ENCODE measurements at places on chromosomes 7 and 10. TPM values are rescaled to one million over a fixed set of nuclear protein-coding genes. Genes with fewer than 3 reads are reported as not detected.

Gene C10orf105
- total RNA-seq, result not detected

Gene FAM200A
- 6.3 TPM for total RNA-seq

Gene CDK5
- total RNA-seq, result 22.6 TPM

Gene TRIL
- 0.45 TPM for total RNA-seq

Gene TDRD1
- not detected for total RNA-seq

Gene COL17A1
- total RNA-seq, result not detected

Gene OPN4
- total RNA-seq, result not detected

Gene POLR3A
- total RNA-seq, result 19.2 TPM
